ENCODE measurements at places on chromosomes 6 and 20.

GRCh38 chr6:39852324-39852723 lies 60.1 kb downstream of the DAAM2 start:
- DNase-seq: no peak

GRCh38 chr6:31114970-31115849 lies 610 bp downstream of the PSORS1C1 start:
- no peak for DNase-seq

GRCh38 chr20:2137552-2138201 lies 36.0 kb downstream of the STK35 start:
- no peak for DNase-seq

DNA sequence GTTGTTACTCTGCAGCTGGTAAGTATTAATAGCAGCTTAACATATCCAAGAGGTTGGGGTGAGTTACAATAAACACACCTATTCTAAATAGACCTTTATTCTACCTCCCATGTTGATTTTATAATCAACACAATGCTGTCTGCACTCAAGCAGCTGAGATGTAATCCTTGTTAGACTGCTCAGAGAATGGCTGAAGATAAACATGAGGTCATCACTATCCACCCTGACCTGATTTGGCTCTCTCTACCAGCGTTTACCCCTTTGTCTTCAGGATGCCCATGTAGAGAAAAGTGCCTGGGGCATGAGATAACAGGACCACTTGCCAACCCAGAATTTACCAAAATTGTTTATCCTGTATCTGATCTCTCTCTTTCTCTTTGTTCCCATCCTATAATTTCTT lies 220.7 kb upstream of the DEFB112 start:
- DNase-seq: no peak

GRCh38 chr6:46170357-46171289 lies at the start of gene ENPP5:
Gene ENPP5 (minus strand): TSS chr6:46170980. CDS start chr6:46168262, 2,718 bp downstream.
- peak; percentile 71 for DNase-seq

DNA sequence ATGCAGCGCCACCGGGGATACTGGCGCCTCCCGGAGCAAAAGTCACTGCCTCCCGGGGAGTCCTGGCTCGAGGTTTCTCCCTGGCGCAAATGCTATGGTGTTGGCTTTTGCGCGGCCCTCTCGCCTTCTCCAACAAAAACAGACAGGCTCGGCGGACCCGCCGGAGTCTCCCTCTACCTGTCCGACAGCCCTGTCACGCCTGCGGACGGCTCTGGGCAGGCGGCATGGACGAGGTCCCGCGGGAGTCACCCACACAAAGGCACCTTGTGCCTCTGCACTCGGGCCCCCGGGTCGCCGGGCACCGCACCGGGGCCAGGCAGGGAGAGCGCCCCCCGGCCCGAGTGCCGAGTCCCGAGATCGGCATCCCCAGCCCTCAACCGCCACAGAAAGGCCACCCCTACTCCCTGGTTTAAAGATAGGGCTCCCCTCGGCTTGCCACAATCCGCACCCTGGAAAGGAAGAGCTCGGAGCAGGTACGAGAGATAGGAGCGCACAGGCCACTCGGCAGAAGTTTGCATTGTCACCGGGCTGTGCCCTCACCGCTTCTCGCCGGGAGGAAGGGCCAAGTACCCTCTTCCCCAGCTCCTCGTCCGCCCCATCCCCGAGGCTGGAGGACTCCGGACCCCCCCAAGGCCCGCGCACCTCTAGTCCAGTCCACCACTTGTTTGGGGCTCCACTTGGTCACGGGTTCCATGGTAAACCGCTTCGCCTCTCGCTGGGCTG lies 903 bp downstream of the CNKSR3 start:
- DNase-seq: no peak

DNA sequence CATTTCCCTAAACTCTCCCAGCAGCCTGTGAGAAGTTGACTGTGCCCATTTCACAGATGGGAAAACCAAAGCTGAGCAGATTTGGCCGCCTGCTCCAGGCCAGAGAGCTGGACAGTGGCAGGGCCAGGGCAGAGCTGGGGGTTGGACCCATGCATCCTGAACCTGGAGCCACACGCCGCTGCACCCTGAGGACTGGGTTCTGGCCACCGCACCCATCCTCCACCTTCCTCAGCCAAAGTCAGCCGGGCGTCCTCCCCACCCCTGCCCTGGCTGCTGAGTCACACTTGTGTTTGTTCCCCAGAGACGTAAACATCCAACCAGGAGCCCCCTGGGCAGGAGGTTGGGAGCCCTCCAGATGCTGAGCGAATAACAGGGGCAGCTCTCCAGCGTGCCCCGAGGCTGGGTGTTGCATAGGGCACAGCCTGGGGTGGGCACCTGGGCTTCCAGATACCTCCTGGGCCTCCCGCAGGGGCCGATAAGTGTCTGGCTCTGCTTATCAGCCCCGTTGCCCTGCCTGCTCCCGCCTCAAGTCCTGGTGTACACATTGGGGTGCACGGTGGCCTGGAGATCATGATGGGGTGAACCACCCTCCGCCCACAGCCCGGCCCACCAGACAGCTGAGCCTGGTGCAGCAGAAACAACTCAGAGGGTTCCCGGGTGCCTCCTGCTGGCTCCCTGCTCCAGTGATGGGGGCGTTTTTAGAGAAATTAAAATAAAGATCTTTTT lies 23.8 kb downstream of the RBM38 start:
- DNase-seq: no peak

DNA sequence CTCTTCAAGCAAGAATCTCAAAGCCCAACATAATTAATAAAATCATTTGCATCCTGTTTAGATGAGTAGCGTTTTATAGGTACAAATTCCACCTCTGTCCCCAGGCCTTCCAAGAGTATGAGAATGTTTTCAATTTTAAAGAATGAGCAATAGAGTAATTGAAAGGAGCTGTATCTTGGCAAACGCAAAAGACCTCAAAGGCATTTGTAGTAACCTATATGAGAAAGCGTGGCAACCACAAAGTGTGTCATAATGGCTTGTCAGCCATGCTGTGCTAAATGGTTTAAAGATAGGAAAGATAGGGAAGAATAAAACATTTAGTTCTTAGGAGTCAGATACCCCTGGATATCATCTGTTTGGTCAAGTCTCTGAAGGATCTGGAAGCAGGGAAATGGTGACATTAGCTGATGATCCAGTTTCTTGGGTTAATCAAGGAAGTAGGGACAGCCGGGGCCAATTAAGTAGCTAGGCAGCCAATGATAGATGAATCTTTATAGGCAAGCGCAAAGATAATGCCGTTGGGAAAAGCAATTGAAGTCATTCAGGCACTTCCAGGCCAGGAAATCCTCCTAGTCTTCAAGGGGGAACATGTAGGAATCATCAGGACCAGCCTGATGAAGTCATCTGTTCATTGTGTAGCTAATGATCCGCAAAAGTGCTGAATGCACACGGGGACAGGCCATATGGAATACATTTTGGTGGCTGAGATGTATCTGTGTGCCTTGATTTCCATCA lies 71.5 kb upstream of the ISM1 start:
- DNase-seq: no peak

DNA sequence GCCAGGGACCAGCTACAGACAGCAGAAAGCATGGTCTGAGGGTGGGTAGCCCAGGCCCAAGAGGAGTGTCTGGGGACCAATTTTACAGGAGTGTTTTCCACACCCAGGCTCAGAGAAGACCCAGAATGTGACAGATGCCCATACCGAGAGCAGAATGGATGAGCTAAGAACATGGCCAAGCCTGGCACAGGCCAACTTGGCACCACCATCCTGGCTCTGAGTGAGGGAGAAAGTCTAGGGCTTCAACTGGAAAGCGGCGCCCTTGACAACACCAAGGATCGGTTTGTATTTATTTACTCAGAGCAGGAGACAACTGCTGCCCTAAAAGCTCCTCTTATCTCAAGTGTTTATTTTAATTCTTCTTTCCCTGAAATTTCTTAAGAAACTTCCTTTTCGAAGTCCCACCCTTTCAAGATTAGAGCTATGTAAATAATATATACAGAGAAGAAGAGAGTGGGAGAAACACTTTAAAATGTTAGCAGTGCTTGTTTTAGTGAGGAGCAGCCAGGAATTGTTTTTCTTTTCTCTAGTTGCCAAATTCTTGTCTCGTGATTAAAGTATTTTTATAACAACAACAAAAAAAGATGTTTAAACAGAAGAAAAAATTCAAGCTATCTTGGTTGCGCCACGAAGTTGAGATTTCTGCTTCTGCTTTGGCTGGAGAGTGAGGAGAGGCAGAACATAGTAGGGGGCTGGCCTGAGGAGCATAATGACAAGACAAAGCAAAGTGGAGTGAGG lies 16.2 kb downstream of the TNXB start:
- no peak for DNase-seq

- no peak for DNase-seq
Observed at GRCh38 chr6:161394437-161394836, 120.6 kb upstream of the AGPAT4 start.

DNA sequence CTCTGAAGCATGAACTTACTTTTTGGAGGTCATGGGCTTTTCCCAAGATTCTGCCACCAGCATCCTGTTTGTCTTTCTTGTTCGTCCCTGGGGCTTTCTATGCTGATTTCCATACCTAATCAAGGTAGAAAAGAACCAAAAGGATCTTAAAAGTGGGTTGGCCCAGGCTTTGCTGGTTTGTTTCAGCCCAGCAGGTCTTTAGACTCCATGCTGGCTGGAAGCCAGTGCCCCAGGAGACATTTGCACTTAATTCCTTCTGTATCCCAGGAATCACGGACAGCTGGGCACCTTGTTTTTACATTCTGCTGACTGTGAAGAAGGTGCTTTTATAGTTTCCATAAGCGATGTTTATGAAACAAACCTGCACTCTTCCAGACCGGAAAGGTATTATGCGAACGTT lies 195.9 kb downstream of the CDH4 start:
- DNase-seq: no peak

DNA sequence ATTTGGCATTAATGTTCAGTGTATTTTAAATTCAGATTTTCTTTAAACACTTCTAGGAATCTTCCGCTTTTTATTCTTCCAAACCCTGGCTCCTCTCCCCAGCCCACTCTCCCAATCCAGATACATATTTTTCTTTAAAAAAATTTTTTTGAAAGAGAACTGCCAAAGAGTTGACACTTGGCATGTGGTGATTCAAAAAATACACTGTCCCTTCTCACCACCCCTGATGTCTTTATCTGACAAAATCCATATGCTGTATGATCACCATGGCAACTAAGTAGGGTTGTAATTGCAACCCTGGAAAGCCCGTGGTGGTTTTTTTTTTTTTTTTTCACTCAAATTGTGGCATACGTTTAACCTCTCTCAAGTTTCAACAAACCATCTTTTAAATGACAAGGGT lies 355.8 kb upstream of the SASH1 start:
- DNase-seq: no peak

DNA sequence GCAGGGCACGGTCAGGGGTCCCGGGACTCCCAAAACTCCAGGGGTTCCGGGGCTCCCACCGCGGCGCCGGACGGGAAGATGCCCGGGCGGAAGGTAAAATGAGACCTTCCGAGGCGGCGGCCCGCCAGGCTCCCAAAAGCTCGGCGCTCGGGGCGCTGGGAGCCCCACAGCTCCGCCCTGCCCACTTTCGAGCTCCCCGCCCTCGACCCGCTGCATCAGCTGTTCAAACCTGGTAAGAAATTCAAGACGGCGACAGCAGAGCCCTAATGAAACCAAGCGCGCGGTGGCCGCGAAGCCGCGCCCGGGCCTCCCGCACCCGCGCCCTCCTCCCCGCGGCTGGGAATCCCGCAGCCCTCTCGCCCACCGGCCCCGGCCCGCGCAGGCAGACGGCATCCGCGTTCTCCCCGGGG lies 369 bp downstream of the SLC4A11 start:
- DNase-seq: peak; percentile 3

DNA sequence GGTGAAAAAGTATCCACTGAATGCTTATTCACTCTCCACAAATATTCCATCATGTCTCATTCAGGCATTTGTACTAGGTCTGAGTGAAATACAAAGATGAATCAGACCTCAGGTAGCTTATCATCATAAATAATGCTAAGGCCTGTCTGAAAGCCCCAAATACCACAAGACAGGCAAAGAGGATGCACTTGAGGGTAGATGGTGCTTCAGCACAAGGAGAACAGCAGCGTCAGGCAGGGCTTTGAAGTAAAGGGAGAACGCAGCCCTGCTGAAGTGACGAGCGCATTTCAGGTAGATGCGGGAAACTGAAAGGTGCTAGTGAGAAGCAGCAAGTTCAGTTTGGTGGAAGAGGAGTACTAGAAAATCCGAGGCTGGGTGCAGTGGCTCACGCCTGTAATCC lies 38.7 kb downstream of the MAP3K5 start:
- no peak for DNase-seq

DNA sequence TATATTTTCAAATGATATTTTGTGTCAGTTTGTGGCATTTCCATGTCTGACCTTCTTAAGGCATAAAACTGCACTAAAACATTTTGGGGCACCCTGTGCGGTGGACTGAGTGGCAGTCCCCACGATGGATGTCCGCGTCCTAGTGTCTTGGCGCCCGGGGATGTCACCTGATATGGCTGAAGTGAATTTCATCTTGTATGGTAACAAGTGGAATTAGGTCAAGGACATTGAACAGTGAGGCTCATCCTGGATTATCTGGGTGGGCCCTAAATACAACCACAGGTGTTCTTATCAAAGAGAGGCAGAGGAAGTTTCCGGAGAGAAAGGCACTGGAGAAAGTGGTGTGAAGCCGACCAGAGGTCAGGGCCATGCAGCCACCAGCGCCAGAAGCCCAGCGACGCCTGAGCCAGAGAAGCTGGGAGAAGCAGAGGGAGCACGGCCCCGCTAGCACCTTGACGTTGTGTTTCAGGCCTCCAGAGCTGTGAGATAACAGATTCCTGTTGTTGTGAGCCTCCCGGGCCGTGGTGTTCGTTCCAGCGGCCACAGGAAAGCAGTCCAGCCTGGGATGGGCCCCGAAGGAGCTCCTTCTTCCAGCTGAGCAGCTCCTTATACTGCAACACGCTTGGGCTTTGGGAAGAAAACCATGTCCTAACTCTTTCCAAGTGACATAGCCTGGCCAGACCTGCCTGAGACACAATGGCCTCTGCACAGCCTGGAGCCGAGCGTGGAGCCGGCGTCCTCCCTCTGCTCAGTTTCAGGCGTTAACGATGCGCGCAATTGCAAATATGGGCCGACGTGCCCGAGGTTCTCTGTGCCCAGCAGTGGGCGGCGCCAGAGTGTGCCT lies 22.5 kb downstream of the THBS2 start:
- DNase-seq: no peak
